ENCODE measurements at places on chromosomes 3 and 15.

DNA sequence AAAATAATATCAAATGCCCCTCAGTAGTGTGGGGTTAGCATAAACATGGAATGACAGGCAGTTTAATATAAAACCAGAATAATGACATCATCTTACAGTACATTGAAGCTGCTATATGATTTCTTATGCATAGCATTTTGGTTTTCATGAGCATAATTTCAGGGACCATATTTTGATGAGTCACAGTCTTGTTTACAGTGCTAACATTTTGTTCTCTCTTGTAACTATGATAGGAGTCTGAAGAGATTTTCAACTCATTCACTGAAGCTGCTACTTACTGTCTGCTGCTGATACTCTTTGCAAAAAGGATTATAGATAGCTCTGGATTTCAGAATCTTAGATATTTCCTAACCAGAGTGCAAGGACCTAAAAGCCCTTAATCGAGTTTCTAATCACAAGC, 92.6 kb upstream of the CCDC54 start:
- peak; percentile 32 for DNase-seq

GRCh38 chr3:13681931-13682330, 133.0 kb downstream of the FBLN2 start:
- no peak for DNase-seq

DNA sequence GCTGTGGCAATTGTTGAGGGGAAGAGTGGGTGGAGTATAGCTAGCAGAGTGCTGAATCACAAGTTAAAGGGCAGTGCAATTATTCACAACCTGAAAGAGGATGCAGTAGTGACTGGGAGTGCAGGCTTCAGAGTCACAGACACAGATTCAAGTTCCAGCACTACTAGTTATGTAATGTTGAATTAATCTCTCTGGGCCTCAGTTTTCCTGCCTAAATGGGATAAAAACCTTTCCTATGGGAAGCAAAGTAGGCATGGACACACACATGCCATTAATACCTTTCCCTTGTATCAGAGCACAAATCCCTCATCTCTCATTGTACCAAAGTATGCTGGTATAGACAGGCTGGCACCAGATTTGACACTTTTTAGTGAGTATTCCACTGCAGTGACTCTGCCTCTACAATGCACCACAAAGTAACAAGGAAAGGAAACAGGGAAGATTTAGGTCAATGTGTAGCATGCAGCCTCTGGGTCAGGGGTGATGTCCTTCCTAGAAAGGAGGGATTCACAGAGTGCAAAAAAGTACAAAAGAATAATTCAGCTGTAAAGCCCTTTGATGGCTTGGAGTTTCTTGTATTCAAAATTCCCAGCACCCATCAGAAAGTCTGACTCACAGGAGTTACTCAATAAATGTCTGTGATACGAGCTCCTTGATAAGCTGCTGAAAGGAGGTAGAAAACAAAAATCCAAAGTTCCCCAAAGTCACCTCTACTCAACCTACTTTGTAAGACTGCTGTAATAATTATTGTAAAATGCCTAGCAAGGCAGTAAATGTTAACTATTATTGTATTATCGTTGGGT, 507.5 kb upstream of the TGFBR2 start:
- DNase-seq: no peak

DNA sequence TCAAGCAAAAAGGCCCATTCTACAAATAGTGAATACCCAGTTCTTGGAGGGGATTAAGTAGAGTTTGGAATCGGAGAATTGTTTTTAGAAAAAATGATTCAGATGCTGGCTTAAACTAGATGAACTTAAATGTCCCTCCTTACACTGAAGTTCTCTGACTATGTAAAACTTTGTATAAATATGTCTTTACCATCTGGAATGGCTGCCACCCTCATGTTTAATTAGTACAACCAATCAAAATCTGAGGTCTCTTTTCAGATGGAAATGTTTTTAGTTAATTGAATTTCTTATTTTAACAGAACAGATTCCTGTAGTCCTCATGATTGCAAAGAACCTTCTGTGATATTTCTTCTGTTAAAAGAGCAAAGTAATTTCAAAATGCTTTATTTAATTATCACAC, 94.8 kb downstream of the CADM2 start:
- DNase-seq: no peak

Data from hematopoietic multipotent progenitor cell treated with erythropoietin and hydrocortisone succinate and interleukin-3 and kit ligand, for 4 days (in vitro differentiated cells).